ENCODE measurements at places on chromosomes 11 and 22.

DNA sequence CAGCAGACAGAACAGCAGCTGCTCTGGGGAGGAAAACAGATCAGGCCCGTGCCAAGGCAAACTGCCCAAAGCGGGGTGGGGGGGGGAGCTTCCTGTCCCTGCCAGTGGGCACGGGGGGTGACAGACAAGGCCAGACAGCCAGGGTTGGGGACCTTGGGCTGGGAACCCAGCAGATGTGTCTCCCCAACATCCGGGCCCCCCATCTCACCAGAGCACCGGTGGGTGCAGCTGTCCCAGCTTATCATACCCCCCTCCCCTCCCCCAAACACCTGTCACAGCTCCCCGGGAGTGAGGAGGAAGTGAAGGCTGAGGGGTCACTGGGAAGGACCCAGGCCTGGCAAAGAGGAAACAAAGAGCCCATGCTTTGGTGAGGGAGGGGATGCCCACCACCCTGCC is 1.3 kb downstream of the PPP1R14B start:
- DNase-seq, result no peak

- DNase-seq, result no peak
Measured at GRCh38 chr11:103901656-103902055, 134.8 kb upstream of the DDI1 start.

- DNase-seq, result no peak
Measured at GRCh38 chr22:37746366-37747079, 49.7 kb downstream of the TRIOBP start.

DNA sequence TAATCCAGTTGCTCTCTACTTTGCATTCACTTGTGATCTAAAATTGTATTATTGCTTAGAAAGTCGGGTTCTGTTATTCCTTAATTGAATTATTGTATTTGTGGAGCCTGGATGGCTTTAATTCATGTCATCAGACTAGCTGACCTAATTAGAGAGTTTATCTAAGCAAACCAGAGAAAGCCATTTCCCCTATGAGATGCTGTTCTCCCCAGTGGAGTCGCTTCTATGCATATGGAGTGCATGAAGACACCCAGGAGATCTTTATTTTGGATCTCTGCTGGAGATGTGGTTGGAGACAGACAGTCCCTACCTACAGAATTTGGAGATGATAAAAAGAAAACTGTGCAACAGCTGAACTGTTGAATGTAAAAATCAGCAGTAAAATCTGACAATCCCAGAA is 45.2 kb upstream of the MYO18B start:
- DNase-seq, result no peak

DNA sequence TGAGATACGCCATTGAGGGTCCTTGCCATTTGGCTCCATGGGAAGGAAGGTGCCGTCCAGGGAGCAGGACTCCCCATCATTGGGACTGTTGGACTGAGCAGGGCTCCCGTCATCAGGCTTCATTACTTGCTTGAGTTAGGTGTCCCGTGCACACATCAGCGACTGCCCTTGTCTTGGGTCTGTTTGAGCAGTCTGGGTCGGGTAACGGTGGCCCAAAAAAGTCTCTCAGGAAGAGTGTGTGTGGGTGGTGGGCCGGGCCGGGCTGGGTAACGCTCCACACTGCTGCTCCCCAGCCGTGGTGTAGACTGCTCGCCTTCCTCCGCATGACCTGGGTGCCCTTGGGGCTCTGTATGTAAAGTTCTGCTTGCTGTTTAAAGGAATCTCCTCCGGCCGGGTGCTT is 293.5 kb downstream of the TBC1D22A start:
- no peak for DNase-seq

DNA sequence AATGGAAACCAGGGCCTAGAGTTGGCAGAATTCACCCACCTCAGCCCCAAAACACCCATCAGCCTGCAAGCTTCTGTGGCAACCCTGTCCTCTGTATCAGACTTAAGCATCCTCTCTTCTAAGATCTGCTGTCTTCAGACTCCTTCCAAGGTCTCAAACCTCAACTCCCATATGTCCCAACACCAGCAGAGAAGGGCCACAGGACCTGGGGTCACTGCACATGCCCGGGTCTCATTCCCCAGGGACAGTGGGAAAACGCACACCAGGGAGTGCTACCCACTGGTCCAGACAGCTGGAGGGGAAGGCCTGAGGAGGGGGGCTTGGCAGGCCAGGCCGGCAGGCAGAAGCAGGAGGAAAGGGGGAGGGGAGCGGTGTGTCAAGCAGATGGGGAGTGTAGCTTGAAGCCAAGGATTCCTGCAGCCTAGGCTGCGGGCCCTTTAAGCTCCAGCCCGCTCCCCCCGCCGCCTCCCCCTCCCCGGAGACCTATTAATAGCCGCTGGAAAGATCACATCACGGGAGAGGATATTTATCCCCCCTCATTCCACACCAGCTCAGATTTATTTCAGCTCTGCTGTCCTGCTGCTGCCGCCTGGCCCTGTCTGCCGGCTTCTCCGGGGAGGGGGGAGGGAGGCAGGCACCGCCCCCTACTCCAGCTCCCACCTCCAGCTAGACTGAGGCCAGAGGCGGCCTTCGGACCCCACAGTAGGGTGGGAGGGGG is 16.7 kb downstream of the BCL9L start:
- DNase-seq, result no peak

DNA sequence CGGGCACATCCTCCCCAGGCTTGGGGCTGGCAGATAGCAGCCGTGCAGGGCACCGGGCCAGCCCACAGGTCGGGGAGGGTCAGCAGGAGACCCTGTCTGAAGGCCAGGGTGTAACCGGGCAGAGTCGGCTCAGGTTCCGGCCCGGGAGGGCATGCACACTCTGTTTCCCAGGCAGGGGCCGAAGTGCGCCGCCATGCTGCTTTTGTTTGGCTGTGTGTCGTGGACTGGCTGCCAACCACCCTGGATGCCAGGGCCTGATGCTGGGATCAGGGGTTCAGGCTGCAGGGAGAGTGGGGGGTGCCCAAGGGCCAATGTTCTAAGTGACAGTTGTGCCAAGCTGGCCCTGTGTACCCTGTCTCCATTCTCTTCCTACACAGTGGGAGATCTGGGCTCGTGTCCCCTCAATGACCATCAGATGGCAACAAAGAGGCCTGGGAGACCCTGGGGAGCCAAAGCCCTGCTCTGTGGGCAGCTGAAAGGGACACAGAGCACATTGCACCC is 120.9 kb upstream of the B3GAT1 start:
- DNase-seq, result no peak

DNA sequence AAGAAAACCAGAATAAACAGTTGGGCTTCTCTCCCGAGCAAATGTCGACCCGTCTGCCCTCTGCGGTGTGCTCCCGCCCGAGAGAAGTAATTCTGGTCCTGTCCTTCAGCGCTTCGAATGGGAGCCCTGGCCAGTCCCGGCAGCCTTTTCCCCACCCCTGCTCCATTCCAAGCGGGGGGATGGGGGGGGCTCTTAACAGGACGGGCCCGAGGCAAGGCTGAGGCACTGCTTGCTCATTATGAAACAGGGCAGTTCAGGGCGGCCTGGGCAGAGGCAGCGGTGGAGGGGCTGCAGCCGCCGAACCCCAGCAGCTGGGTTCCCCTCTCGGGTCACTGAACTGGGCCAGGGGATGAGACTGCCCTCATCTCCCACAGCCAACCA is 9.1 kb downstream of the BACE1-AS start:
- DNase-seq, result no peak

GRCh38 chr22:47456031-47456430 is 693.6 kb downstream of the TBC1D22A start:
- no peak for DNase-seq

GRCh38 chr11:86877503-86877902 is 77.2 kb downstream of the PRSS23 start:
- no peak for DNase-seq

GRCh38 chr11:93567401-93567895 is 24.3 kb upstream of the SMCO4 start:
- DNase-seq, result no peak

DNA sequence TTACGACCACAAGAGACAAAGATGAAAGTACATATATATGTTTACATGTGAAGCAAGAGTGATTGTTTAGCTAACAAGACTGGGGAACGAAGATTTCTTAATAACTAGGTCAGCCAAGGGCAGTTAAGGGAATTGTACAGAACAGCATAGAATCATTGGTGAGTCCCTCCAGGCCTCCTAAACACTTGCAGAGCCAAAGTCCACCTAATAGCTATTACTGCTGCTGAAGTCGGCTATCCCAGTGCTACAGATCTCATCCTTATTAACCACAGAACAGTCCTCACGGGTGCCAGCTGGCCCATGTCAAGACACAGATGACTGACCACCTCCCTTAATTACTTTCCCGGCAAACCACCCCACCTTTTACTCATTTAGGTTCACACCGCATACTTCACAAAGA is 68.5 kb upstream of the OPCML start:
- DNase-seq, result no peak

- DNase-seq, result no peak
Measured at GRCh38 chr11:121688860-121689614, 236.3 kb upstream of the SORL1-AS1 start.

DNA sequence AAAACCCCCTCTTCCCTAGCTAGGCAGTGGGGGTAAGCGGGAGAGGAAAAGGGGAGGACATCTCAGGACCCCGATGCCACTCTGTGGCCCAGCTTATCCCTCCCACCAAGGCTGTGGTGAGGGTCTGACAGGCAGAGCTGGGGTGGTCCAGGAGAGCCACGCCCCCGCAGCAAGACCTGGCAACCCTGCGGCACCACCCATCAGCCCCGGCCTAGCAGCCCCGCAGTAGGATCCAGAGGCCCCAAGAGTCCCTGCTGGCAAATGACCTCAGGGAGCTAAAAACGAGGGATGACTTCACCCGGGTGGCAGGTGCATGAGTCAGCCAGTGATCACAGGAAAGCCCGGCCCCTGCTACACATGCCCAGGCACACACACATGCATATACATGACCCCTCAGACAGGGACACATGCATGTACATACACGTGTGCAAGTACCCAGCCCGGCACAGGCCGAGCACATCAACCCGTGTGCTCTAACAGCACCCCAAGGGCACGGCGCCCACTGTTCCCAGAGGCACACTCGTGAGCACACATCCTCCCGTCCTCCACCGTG is 32.3 kb downstream of the ARVCF start:
- DNase-seq, result no peak

Data from activated CD4-positive, CD25-positive, alpha-beta regulatory T cell (primary cell).